Activated CD4-positive, CD25-positive, alpha-beta regulatory T cell treated with anti-CD3 and anti-CD28 coated beads, Interleukin-2, amount 50 U/mL, for 24 hours (primary cell): ENCODE measurements at places on chromosomes 1 and 21.

DNA sequence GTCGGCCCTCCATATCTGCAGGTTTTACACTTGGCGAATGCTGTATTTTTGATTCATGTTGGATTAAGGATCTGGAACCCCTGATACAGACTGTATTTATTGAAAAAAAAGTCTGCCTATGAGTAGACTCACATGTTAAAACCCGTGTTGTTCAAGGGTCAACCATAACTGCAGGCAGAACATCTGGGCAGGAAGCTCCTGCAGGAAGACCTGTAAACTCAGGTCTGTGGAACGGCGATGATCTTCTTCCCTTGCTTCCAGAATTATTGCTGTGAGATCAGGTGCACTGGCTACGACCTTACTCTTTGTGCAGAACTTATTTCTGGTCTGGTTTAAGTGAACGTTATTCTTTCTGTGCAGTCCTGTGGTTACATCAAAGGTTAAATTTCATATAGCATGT is 96.6 kb downstream of the DISC1 start:
- no peak for ATAC-seq

- ATAC-seq, result no peak
Observed at GRCh38 chr1:223216531-223217205, 73.6 kb upstream of the TLR5 start.

DNA sequence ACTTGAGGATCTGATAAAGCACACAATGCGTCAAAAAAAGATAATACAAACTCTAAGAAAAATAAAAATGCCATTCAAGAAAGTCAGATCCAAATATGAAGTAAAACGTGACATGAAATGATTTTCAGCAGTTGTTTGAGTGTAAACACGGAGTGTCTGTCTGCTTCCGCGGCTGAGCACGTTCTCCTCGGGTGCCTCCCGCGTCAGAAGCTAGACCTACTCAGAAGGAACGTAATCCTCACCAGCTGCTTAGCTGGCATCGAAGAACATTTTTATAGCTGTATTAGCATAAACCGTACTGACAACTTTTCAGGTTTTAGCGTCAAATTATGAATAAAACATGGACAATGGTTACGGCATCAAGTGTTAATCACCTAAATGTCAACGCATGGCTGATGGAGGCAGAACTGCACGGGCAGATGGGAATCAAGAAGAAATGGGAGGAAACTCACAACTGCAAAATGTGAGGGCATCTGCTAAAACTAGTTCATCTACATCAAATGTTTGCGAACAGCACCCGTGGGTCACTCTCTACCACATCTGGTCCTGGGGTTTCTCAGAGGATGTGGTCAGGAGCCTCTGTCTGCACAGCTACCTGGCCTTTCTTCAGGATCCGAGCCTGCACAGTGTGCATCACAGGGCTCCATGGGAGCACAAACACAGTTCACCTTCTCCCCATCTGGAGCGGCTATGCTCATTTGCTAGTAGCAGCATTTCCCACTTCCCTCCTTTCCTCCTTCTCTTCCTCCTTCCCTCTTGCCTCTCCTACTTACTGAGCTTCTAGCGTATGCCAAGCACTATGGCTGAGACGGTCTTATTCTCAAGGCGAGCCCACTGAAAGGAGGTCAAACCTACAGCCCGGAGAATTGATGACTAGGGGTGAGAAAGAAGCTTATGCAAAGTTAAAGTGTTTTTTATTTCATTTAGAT is 40.0 kb downstream of the RCAN1 start:
- ATAC-seq, result no peak

- no peak for ATAC-seq
Observed at GRCh38 chr1:212242288-212242984, 42.8 kb upstream of the PPP2R5A start.

- ATAC-seq, result no peak
Observed at GRCh38 chr1:165205145-165205544, 151.4 kb downstream of the LMX1A start.

DNA sequence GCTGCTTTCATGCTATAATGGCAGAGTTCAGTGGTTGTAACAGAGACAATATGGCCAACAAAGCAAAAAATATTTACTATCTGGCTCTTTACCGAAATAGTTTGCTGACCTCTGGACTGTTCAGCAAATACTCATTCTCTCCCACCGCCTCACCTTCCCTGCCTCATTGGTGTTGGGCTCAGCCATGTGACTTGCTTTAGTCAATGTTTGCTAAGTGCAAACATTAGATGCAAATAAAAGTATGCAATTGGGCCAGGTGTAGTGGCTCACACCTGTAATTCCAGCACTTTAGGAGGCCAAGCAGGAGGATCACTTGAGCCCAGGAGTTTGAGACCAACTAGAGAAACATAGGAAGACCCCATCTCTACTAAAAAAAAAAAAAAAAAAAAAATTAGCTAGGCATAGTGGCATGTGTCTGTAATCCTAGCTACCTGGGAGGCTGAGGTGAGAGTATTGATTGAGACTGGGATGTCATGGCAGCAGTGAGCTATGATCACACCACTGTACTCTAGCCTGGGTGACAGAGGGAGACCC is 55.1 kb downstream of the RPL5 start:
- no peak for ATAC-seq

GRCh38 chr21:15506086-15506485 is 223.7 kb upstream of the USP25 start:
- no peak for ATAC-seq

- ATAC-seq, result no peak
Observed at GRCh38 chr1:97500760-97501159, 420.1 kb downstream of the DPYD start.

DNA sequence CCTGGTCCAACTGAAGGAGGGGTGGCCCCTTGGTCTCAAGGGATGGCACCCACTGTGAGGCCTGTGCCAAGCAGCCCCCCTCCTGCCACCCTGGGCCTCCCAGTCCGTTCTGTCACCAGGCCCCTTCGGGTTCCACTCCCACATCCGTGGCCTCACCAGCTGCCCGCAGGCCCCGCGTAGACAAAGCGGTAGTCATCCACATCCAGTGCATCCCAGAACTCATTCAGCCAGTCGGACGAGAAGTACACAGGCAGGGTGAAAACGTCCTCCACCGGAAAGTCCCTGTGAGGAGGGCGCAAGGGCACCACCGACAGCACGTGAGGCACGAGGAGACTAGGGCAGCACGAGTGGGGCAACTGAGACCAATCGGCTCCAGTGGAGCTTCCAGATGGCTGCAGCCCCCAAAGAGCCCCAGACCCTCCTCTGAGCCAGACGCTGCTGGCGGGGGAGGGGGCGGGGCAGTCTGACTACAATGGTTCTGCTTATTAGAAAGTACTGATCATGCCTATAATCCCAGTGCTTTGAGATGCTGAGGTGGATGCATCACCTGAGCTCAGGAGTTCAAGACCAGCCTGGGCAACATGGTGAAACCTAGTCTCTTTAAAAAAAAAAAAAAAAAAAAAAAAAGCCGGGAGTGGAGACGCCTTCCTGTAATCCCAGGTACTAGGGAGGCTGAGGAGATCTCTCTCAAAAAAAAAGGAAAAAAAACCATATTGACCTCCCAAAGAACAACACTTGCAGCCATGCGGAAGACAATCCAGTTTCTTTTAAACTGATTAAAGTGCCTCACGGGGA is 1.2 kb downstream of the JMJD4 start:
- ATAC-seq, result no peak

- ATAC-seq, result peak; percentile 32
Observed at GRCh38 chr21:37338671-37339551, 27.7 kb upstream of the DYRK1A start.

- ATAC-seq, result no peak
Observed at GRCh38 chr1:3356827-3357460, 97.5 kb upstream of the ARHGEF16 start.

GRCh38 chr1:53107090-53107489 is 35.3 kb downstream of the SLC1A7 start:
- ATAC-seq, result no peak

DNA sequence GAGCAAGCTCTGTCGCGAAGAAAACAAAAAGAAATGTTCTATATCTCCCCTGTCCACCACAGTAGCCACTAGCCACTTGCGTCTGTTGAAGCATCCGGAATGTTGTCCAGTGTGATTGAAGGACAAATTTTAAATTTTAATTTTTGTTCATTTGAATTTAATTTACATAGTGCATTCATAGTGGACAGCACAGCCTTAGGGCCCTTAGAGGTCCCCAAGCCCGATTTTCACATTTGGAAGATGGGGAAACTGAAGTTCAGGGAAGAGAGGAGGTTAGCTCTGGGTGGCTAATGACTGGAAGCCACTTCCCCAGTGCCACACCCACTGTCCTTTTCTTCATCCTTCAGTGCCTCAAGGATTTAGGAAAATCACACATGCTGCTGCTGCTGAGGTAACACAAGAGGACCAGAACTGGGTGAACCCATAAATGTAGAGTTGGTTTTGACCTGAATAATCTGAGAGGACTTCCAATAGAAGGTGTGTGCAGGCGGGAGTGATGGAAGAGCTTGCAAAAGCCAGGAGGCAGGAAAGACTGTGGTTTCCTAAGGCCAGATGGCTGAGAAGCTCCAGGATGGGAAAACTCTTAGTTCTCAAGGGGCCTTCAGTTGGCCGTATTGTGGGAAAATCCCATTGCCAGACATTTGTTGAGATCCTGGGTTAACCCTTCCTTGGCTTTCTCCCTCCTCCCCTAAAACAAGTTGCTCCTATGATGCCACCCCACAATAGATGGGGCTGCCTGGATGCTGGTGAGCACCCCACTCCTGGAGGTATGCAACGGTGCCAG is 49.5 kb downstream of the TRIM11 start:
- no peak for ATAC-seq

- no peak for ATAC-seq
Observed at GRCh38 chr1:152359906-152360305, at the start of gene FLG2. Gene FLG2, minus strand, starts transcription at chr1:152360006. Its CDS starts 1,122 bp downstream, at chr1:152358884.

GRCh38 chr1:206802401-206802800 is 30.1 kb upstream of the IL10 start:
- no peak for ATAC-seq

DNA sequence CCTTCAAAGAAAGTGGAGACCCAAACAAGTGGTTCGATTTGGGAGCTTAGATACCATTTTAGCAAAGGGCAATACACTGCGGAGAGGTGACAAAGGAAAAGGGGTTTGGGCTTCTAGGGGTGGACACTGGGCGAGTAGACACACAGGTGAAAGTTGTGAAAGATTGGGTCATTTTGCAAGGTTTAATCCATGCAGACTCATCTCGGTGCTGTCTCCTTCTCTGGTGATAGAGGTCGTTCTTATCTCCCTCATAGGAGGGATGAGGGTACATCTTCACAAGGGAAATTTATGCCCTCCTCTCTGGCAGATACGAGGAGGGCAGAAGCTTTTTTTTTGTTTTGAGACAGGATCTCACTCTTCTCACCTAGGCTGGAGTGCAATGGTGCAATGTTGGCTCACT is 6.4 kb upstream of the IGSF5 start:
- no peak for ATAC-seq
